ENCODE measurements at places on chromosomes 5 and 9.

GRCh38 chr5:92002721-92003274 lies 619.7 kb upstream of the ARRDC3 start:
- DNase-seq: no peak

DNA sequence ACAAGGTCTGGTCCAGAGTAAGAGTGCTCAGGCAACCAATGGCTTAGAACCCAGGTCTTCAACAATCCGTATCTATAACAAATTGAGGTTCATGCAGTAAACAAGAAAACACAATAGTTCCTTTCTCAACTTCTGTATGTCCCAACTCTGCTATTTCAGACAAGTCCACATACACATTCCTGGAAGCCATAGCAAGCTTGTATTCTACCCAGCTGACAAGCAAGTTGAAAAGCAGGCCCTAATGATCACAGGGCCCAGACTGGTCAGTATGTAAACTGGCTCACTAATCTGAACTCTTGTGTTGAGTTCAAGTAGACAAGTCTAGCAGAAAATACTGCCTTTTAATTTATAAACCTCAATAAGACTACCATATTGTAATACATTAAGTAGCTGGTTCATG lies 26.9 kb downstream of the FNIP1 start:
- no peak for DNase-seq

GRCh38 chr5:99814321-99815063 lies 720.7 kb upstream of the FAM174A start:
- DNase-seq: no peak

- DNase-seq: no peak
Measured at GRCh38 chr5:83101514-83101913, 24.2 kb downstream of the XRCC4 start.

DNA sequence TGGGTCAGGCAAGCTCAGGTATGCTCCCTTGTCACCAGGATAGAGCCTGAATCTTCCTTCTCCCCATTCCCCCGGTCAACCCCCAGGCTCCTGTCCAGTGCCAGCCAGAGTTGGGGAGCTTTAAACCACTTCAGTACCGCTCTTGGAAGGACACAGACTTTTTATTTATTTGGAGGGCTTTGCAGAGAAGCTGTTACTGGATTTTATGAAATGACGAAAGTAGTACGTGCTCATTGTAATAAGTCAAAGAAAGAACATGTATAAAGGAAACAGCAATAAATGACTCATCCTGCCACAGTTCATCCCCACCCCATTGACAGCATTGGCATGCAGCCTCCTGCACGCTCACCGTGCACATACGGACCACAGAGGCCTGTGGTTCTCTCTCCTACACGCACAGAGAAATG lies 230.3 kb downstream of the AUH start:
- no peak for DNase-seq

- DNase-seq: no peak
Measured at GRCh38 chr5:176793736-176794135, 16.6 kb upstream of the UNC5A start.

- no peak for DNase-seq
Measured at GRCh38 chr5:87579678-87580077, 166.9 kb upstream of the CCNH start.

DNA sequence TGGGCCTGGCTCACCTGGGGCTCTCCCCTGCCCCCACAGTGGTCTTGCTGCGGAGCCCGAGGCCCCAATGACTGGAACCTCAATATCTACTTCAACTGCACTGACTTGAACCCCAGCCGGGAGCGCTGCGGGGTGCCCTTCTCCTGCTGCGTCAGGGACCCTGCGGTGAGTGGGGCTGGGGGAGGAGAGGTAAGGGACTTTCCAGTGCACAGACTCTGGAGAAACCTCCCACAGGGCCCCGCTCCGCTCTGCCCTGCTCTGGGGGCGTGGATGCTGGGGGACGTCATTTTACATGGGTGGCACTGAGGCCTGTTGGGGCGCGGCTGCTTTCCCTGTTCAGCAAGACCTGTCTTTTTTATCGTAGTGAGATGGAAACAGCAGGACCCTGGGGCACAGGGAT lies 7.6 kb downstream of the TSPAN17 start:
- no peak for DNase-seq

- no peak for DNase-seq
Measured at GRCh38 chr5:103217101-103217500, 41.5 kb upstream of the MACIR start.

DNA sequence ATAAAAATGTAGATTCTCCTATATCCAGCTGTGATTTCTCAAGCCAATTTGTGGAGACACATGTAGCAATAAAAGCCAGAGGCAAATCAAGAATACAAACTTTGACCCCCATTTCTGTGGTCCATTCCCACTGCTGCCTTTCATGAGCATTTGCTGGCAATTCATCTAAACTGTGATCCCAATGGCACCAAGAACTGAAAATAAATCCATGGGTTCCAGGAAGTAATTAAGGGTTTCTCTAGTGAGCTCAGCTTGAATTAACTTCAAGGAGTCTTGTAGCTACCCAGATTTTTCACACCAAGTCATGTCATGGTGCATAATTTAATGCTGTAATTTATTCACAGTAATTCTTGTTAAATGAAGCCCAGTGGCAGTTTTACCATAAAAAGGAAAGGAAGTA lies 145.0 kb upstream of the SMC2 start:
- no peak for DNase-seq

GRCh38 chr5:143898381-143898780 lies 86.4 kb downstream of the HMHB1 start:
- DNase-seq: no peak

All from NCI-H1417 treated with DMSO at 0.1 percent for 48 hours (cell line).